ENCODE measurements at places on chromosomes 16 and 17.

DNA sequence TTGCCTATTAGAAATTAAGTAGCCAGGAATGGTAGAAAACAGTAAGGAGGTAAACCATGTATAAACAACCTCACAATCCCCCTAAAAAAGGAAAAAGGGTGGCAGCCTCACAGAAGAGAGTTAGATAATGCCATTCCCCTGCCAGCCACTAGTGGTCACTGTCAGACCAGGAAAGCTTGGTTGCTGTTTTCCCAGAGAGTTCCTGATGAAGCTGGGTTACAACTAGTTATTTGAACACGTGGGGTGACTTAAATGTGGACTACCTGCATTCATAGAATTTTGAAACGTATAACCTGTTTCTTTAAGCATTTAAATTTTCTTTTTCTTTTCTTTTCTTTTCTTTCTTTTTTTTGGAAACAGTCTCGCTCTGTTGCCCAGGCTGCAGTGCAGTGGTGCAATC, 5.8 kb downstream of the GPRC5C start:
- no peak for DNase-seq

- DNase-seq, result no peak
Measured at GRCh38 chr17:7263801-7264078, 1.5 kb upstream of the CLDN7 start.

- peak; percentile 69 for DNase-seq
Measured at GRCh38 chr16:69089091-69089910, 16.2 kb upstream of the HAS3 start.

GRCh38 chr17:8067806-8068205, 19.7 kb downstream of the ALOX12B start:
- DNase-seq, result no peak

- peak; percentile 46 for DNase-seq
Measured at GRCh38 chr17:17723354-17724261, 42.4 kb downstream of the RAI1 start.

DNA sequence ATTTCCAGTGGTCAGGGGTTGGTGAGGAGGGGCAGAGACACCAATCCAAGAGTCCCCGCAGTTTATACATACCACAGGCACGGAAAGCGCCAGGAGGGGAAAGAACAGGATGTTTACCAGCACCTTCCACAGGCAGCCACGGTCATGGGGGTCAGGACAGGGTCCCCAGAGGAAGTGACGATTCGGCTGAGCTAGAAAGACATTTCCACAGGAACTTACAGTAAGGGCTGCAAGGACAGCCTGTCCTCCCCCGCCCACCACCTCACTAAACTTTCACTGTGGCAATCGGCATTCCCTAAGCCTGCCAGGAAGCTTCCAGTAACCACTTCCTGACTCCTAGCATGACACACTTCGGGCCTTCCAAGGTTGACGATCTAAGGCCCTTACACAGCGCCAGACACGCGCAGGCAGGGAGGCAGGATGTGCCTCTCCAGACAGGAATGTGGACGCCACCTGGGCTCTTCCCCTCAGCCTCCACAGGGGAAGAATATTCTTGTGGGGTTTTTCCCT, 1.2 kb upstream of the MT2A start:
- DNase-seq, result no peak

DNA sequence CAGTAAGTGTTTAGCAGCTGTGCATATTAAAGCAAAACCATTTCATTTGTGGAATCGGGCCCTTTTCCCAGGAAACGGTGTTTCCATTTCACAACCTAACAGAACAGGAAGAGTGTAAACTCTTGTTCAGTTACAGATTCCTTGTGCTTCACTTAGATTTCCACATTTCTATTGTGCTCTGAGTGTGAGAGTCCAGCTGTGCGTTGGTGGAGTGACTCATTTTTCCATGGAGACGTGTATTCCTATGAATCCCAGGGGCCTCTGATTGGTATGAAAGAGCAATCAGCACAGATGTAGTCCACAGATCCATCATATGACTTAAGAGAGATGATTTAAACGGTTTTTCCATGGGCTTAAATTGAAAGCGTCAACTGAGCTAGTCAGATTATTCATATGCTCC, 13.3 kb upstream of the CAVIN1 start:
- no peak for DNase-seq

DNA sequence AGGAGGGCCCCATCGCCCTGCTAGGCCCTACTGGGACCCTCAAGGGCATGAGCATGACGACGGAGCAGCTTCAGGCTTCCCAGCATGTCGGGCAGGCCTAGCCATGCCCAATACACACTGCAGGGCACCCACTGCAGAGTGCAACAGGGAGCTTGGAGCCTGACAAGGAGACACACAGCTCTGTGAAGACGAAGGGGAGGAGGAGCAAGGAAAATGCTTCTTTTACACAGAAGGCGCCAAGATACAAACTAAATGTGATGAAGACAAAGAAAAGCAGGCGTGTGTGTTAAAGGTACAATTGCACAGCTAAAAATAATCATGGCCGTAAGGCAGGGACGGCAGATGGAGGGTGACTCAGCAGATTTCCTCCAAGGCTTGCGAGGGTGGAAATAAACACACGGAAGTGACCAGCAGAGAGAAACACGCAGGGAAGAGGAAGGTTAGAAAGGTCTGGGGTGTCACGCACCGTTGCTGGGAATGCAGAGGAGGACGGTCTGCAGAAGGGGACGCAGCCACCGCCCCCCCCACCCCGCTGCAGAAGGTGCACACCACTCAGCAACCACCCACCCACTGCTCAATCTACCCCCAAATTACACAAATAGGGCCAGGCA, 108.5 kb downstream of the ZNF778 start:
- no peak for DNase-seq

DNA sequence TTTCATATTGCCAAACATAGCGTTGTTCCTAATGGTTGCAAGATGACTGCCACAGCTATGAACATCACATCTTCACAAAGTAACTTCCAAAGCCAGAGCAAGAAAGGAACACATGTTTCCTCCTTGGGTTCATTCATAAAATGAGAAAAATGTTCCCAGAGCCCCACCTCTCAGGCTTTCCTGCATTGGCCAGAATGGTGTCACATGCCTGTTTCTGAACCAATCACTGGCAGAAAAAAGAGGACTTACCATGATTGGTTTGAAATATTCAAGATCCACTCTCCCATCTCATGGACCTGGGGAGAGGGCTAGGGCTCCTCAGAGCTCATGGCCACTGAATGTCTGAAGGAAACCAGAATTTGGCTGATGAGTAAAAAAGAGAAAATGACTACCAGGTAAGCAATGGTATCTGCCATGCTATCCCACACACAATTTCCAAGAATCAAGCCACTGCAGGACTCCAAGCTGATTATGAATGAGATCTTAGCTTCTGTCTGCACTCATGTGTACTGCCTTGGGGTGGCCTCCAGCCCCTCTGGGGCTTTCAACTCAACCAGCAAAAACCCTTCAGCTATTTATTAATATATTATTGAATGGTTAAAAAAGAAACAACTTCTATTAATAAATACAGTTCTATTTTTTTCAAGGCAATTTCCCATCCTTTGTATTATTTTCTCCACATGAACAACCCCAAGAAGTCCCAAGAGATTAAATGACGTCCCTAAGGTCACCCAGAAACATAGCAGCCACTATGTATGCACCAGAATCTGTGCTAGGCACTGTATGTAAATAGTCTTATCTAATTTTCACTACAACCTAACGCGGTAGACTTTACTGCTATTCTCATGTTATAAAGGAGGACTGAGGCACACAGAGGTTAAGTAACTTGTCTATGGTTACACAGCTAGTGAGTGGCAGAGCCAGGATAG, 61.4 kb upstream of the TMC5 start:
- no peak for DNase-seq

- peak; percentile 52 for DNase-seq
Measured at GRCh38 chr17:72386619-72387237, 265.9 kb downstream of the SOX9 start.

- peak; percentile 97 for DNase-seq
Measured at GRCh38 chr17:32281011-32281451, 15.4 kb downstream of the RHBDL3 start.

GRCh38 chr17:9350080-9350479, 225.5 kb downstream of the STX8 start:
- no peak for DNase-seq

DNA sequence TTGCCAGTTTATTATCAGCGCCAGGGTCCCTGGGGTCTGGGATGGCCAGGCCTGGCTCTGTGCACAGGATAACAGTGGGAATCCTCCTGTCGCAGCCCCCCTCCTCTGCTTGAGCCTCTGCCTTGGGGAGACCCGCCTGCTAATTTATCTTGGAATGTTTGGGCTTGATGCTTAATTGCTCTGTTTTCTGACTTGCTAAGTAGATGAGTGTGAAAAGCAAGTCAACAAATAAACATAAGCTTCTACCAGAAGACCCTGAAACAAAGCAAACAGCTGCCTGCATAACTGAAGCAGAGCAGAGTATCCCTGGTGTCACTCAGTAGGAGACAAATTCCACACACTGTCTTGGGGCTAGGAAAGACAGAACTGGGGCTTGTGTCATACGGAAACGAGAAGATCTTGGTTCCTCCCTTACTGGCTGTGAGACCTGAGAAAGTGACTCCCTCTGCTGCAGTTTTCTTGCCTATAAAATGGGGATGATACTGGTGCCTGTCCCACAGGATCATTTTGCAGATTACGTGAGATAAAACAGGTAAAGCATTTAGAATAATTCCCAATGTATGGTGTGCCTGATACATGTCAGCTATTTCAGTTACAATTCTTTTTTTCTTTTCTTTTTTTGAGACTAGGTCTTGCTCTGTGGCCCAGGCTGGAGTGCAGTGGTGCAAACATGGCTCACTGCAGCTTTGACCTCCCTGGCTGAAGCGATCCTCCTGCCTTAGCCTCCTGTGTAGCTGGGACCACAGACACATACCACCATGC, 44.8 kb upstream of the IRX3 start:
- DNase-seq, result no peak

- no peak for DNase-seq
Measured at GRCh38 chr16:70526403-70526802, 2.8 kb downstream of the SF3B3 start.

GRCh38 chr17:80465327-80465974, 11.0 kb downstream of the NPTX1 start:
- peak; percentile 11 for DNase-seq

- DNase-seq, result no peak
Measured at GRCh38 chr16:54526916-54527315, 240.3 kb upstream of the IRX3 start.

- no peak for DNase-seq
Measured at GRCh38 chr17:56110463-56111135, 42.7 kb upstream of the ANKFN1 start.

GRCh38 chr16:49452578-49452977, 79.0 kb downstream of the C16orf78 start:
- DNase-seq, result no peak

DNA sequence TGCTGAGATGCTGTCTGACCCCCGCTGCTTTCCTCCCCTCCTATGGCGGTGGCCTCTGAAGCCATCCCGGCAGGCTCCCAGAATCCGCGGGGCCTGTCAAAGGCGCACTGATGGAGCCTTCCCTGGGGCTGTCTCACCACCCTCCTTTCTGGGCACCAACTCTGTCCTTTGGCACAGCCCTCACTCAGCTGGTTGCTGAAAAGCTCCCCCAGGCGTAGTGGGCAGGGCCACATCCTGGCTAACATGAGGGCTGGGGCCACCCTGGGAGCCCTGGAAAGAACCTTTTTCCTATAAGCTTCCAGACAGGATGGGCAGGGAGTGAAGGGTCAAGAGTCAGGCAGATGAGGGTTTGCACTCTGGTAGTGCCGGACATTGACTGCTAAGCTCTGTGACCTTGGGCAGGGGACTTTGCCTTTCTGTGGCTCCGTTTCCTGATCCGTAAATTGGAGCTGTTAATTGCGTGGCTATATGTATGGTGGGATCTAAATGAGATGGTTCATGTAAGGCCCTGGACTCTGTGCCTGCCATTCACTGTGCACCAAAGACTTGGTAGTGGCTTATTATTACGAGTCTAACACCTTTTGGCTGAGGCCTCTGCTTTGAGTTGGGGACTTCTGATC, 27.6 kb upstream of the LASP1NB start:
- no peak for DNase-seq

DNA sequence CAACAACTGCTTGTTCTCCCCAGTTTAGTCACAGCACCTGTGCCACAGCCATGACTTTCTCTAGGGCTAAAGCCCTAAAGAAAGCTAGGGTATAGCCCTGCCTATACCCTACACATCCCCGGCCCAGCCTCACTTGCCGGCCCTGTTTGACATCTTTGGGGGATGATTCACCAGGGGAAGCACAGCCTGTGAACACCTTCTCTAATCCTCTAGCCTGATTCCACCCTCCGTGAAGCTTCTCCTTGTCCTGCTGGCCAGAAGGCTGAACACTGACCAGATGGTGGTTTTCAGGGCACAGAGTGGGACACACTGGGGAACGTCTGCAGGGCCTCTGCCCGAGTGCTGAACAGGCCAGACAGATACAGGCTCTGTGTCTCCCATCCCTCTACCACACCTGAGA, 6.0 kb downstream of the CLEC16A start:
- no peak for DNase-seq

DNA sequence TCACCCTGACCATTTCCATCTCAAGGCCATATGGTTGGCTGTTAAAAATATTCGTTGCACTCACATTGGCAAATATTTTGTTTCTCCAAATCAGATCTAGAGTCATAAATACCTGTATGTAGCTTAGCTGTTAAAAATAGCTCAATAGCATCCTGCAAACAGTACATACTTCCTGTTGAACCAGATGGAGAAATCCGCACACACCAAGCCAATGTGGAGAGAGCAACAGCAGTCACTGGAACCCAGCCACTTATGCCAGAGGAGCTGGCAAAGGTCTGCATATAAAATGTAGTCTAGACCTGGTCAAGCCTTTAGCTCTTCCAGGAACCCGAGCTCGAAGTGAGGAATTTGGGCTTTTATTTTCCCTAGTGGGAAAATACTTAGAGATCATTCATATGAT, 146.4 kb upstream of the KCNJ16 start:
- DNase-seq, result no peak

GRCh38 chr16:54444851-54445458, 158.4 kb upstream of the IRX3 start:
- DNase-seq, result no peak

- no peak for DNase-seq
Measured at GRCh38 chr17:42329025-42329976, 41.0 kb downstream of the STAT5A start.

- no peak for DNase-seq
Measured at GRCh38 chr16:20850981-20851380, 44.7 kb downstream of the REXO5 start.

- DNase-seq, result no peak
Measured at GRCh38 chr16:58299757-58300349, 5.0 kb upstream of the PRSS54 start.

DNA sequence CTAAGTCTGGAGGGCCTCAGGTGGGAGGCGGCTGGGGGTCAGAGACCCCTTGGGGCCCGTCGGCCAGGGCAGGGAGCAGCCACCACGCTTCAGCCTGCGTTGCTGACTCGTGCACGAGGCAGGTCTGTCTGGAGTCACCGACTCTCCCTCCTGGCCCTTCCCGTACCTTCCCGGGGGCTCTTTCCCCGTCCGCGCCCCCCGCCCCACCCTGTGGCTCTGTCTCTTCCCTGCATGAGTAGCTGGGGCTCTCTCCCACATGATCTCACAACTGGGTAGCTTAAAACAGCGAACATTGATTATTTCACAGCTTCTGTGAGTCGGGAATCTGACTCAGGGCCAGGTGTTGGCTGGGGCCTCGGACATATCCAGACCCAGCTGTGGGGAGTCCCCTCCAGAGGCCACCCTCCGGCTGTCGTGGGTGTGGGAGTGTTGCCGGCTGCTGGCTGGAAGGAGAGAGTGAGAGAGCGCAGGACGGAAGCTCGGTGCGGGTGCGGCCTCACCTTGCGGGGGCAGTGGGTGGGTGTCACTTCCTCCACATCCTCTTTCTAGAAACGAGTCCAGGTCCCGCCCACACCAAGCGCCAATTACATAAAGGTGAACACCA, 17.3 kb downstream of the BAHCC1 start:
- DNase-seq, result no peak

Measured in NCI-H1092 (cell line).